ENCODE measurements at places on chromosomes 5 and 9.

DNA sequence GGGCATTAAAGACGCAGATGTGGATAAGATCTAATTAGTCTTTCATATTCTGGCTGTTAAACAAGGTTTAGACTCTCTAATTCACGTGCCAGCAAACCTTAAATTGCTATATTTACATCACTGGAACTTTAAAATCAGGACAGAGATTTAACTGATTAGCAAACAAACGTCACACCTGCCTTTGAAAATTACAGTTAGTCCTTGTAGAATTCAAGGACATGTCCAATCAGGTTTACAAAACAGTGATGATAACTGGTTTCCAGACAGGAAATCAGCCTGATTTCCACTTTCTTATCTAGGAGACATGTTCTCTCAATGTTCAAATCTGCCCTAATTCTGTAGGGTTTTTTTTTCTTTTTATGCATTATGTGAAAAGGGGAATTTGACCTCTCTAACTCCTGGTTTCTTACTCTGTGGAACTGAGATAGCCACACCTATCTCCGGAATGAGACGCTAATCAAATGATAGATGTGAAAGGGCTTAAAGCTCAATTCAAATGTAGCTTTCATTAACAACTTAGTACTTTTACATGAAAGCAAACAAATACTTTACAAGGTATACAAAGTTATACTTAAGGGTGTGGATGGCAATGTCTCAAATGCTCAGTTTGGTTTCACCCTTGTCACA is 26.5 kb downstream of the SPINK5 start:
- DNase-seq = no peak

DNA sequence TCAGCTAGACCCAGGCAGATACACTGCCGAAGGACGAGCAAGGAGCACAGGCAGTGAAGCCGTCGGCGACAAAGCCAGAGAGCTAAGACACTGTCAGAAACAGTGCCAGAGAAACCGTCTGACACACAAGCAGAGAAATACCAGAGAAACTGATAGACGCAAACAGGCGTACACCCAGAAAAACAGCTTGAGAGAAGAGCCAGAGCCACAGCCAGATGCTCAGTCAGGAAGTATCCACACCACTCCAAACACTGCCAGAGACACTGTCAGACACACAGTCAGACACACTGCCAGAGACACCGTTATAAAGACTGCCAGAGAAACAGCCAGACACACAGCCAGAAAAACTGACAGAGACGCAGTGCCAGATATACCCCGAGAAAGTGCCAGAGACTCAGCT is 19.1 kb downstream of the CNTFR start:
- no peak for DNase-seq

- DNase-seq = no peak
These were observed 18.1 kb upstream of the COL5A1 start for GRCh38 chr9:134623258-134624066.

DNA sequence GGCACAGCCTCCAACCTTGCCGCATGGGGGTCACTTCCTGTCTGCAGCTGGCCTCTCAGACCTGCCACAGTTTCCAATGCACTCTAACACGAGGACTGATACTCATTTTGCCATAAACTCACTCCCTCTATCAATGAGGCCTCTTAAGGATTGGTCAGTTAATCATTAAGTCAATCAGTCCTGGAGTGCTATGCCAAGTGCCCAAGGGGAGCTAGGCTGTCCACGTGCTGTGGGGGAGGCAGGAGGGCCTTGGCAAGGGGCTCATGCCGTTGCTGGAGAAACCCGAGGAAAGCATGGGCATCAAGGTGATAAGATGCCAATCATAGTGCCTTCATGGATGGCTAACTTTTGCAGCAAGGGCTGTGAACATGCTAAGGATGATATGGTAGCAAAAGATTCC is 1.7 kb upstream of the ALDH1B1 start:
- DNase-seq = no peak

DNA sequence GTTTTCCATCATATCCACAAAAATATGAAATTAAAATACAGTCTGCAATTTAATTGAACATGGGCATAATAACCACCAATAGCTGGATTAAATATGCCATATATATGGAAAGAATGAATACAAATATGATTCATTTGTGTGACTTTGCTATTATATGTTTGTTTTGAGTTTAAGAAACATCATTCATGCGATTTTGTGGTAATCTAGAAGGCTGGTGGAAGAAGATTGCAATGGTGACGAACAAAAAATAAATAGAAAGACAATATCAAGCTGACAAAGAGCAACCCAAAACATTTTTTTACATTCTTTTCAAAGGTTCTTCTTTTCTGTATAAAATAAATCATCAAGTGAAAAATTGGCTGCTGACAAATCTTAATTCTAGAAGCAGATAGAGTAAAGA is 610.0 kb downstream of the MAT2B start:
- no peak for DNase-seq

DNA sequence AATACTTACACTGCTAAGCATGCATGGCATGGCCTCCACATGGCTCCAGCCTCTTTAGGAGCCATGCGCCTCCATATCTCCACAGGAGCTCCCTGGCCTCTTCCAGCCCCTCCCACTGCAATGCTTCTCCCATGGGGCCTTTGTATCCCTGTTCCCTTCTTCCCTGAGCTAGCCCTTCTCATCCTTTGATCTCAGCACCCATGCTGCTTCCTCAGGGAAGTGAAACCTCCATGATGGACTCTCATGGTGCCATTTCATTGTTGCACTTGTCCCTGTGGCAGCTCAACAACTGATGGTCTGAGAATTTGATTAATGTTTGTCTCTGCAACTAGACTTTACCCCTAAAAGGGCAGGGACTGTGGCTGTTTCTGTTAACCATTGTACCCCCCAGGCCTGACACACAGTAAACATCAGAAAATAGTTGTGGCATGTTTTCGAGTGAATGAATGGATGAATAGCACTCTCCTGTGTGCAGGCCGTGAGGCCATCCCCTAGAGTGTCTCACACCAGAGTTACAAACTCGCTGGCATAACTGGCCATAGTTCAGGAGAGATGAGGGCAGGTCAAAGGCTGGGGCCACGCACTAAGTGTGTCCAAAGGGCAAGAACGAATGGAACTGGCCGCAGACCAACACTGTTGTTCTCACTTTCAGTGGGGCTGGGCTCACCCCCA is 6.6 kb downstream of the IDNK start:
- no peak for DNase-seq

GRCh38 chr9:93256878-93257807 is 73.2 kb downstream of the WNK2 start:
- no peak for DNase-seq

- no peak for DNase-seq
These were observed 65.6 kb downstream of the COL5A1 start for GRCh38 chr9:134707031-134707680.

DNA sequence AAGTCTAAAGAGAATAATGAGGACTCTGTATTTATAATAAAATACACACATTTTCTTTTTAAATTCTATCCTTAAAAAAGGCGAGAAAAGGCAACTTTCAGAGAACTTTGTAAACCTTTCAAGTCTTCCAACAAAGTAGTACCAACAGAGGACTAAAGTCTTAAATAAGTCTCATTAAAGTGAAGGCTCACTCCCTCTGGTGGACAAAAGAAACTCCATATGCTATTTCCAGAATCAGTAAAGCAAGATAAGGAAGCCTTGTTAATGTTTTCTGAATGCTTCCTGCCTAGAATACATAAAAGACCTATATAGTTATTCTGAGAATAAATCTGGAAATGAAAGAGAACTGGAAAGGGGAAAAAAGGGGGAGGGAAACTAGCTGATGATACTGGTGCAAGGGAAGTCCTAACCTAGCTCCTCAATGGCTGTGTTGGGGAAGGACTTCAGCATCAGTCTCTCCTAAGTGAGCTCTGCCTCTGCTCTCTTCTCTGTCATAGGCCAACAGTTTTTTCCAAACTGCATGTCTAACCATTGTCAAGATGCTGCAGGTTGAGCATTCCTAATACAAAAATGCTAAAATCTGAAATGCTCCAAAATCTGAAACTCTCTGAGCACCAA is 7.2 kb downstream of the HMGCS1 start:
- DNase-seq = no peak

DNA sequence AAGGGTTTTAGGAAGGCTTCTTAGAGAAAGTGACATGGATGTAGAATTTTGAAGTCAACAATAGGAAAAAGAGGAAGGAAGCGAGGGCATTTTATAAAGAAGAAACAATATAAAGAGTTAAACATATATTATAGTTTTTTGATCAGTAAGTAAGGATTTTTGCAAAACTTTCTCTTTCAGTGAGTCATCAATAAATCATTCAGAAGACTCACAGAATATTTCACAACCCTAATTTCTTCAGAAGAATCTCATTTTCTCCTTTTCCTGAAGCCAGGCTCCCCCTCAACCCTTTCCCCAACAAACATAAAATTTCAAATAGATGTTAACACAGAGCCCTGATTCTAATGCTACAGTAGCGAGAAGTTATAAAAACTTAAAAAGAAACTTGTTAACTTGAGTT is 4.3 kb upstream of the COX7C start:
- DNase-seq = no peak

DNA sequence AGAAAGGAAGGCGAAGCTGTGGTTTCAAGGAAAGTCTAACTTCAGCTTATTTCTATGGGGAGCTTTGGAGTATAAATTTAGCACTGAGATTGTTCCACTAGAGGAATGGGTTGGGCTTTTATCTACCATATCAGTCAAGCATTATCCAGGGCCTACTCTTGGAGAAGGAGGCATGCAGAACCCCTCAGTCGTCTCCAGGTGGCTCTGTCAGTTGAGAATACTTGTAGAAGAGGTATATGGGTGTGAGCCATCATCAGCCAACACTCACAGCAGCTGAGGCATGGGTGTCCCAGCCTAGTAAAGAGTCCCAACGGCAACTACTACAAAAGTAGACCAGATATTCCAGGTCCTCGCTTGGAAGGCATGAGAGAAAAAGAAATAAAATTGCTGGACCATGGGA is 548.5 kb upstream of the GRAMD2B start:
- DNase-seq = no peak

DNA sequence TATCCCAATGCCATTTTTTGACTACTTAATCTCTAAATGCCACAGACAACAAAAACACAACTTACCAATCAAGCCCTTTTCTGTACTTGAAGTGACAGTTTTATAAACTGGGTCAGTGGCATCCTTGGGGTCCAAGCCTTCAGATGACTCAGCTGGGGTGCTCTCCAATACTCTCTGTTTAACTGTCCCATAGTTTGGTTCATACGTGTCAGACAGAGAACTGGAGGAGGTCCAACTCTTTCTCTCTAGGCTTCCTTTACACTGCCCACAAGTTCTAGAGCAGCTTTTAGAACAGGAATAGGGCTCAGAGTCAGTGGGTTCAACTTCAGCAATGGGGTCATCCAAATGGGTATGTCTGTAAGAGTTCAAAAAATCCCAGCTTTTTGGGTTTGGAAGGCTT is 166.9 kb downstream of the CDC42SE2 start:
- no peak for DNase-seq

DNA sequence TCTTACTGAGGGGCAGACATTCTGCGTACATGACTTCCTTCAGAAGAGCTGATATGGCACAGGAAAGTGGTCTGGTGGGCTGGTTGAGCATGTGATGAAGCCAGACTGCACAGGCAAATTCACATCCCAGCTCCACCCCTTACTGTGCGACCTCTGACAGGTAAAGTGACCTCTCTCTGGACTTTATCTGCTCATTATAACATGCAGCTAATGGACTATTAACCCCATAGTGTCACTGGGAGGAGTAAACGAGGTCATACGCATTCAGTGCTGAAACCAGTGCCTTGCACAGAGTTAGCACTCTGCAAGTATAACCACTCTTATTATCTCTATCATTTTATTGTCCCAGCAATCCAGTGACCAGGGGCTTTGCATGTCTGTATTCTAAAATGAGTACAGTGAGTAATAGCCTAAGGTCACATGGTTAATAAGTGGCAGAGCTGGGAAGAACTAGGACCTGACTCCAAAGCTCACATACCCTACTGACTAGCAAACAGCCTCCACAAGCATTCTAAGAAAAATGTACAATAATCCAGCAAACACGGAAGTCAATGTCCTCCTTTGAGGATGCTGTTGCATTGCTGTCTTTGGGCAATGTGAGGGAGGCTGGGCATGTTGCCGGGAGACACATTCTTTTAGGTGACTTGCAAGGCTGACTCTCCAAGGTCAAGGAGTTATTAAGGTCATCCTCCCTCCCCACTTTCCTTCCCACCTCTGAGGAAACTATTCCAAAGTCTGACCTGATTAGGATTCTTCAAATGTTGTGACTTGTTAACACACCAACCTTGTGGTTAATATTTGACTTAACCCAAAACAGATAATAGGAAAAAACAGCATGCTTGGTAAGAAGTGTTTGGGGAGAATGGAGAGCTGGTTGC is 19.0 kb downstream of the GLRX start:
- DNase-seq = no peak

DNA sequence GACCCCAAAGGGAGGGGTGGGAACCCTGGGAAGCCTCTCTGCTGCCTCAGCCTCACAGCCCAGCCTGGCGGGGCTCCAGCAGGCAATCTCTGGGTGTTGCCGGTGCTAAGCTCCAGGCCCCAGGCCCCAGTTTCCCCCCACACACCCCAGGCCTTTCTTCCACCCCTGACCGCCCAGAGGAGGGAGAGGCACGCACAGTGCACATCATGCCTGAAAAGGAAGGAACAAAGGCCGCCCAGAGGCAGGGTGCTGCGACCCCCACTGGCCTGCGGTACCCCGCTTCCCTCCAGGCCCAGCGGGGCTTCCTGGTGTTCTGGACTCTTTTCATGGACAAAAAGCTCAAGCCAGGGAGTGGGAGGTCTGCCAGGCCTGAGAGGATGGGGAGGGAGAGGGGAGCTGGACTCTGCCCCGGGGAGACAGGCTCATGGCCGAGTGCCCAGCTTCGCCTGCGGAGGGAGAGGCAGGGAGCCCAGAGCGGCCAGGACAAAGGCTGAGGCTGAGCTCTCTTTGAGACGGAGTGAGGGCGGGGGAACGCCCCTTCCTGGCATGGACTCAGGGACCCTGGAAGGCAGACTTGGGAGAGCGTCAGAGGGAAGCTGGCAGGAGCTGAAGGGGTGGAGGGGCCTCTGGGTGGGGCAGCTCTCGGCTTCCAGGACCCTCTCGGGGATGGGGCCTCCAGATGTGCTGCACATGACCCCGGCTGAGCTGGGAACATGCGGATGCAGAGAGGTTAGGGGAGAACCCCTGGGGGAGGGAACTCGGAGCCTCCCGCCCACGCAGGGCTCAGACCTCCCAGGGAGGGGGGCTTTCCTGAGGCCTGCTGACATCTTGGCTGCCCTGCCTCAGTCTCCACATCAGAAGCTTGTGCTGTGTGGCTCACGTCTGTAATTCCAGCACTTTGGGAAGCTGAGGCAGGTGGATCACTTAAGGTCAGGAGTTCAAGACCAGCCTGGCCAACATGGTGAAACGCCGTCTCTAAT is 1.8 kb upstream of the ENTPD2 start:
- no peak for DNase-seq

GRCh38 chr9:131697097-131697496 is 42.8 kb downstream of the RAPGEF1 start:
- no peak for DNase-seq

DNA sequence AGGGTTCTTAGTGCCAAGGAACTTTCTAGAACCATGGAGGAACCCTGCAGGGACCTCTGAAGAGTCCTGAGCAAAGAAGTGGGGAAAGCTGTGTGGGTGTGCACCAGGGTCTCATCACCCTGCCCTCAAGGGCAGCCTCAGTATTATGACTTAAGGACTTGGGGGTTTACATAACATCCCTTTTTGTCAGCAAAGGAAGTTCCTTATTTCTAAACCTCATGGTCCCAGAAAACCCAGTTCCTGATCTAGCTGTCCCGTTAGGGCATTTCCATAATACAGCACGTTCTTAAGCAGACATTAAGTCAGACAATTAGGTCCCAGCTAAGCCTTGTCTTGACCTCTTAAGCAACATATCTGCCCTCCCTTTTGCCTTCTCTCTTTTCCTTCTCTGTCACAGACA is 57.3 kb downstream of the DAPK1 start:
- DNase-seq = no peak
